ENCODE measurements at places on chromosomes 12 and 14. TPM values are rescaled to one million over a fixed set of nuclear protein-coding genes. Genes with fewer than 3 reads are reported as not detected.

Gene P2RX7
- total RNA-seq, result 1.7 TPM

Gene KRT7
- 16.1 TPM for total RNA-seq

Gene TC2N
- 0.65 TPM for total RNA-seq

Gene CIDEB
- 1.8 TPM for total RNA-seq

Gene FGF23
- total RNA-seq, result not detected

Gene SLC5A8
- not detected for total RNA-seq

Gene WDHD1
- total RNA-seq, result 8.7 TPM

Gene GPX2
- total RNA-seq, result not detected
